ENCODE measurements at places on chromosomes 3 and 15.

GRCh38 chr15:76987276-76987675 is 7.7 kb upstream of the PSTPIP1 start:
- no peak for DNase-seq

DNA sequence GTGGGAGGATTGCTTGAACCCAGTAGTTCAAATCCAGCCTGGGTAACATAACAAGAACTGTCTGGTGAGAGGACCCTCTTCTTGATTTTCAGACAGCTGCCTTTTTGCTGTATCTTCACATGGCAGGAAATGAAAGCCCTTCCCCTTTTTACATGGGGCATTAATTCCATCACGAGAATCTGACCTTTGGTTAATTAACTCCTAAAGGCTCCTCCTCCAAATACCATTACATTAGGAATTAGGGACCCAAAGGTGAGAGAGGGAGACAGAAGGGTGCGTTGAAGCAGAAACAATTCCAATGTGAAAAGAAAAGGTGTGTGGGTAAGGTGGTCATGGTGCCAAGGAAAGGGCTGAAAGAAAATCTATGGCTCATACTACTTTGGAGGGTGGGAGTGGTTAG is 536.2 kb downstream of the MAGI1 start:
- no peak for DNase-seq

DNA sequence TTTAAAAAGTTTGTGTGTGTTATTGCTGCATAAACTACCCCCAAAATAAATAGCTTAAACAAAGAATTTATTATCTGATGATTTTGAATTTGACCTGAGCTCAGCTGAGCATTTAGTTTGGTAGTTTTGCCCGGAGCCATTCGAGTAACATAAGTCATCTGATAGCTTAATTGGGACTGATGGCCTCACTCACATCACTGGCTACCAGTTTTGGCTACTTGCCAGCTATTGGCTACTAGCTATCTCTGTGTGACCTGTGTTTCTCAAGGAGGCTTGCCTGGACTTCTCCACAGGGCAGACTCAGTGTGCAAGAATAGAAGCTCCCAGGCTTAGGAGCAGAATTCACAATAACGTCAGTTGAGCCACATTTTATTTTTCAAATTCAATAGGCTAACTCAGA is 9.0 kb downstream of the CNTN3 start:
- no peak for DNase-seq

DNA sequence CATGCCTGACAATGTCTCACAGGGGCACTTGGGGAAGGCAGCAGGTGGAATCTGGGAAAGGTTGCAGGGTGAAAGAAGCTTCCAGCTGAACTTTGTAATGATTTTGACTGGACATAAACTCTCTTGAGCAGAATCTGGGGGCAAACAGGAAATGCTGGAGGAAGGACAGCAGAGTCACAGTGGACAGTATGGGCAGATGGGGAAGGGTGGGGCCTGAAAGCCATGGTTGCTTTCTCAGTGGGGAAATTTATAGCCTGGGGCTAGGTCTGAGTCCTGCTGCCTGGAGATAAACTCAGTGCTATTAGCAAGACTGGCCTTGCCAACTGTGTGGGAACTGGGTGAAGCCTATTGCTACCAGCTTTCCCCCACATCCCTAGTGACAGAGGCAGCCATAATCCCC is 203.2 kb downstream of the OSBPL10 start:
- DNase-seq, result no peak

DNA sequence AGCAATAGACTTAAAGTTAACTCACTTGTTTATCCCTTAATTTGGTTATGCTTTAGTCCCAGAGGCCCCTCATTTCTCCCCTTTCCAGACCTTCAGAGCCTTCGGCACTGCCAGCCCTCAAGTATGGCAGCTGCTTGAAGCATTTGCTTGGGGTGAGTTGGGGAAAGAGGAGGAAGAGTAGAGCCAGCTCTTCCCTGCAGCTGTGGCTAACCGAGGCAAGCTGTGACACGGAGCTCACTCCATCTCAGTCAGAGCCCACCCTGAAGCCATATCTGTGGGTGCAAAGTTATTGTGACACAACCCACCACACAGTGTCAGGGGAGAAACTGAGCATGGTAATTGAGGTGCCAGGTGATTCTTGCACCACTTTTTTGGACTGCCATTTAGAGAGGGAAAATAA is 66.1 kb downstream of the FILIP1L start:
- DNase-seq, result no peak

DNA sequence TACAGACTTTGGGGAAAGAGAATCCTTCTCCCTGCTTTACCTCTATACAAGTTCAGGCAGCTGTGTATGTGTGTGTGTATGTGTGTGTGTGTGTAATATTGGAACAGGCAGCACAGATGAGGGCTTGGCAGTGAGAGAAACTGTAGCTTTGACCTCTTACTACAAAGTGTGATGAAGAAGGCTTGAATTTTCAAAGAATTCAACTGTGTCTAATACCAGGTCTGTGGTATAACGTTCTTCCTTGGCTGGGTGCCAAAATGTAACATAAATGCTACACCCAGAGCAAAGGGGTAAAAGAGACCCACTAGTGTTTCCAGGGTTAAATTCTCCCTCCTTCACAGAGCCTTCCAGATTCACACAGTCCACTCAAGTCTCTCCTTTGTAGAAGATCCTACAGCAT is 51.1 kb downstream of the CHST2 start:
- no peak for DNase-seq

DNA sequence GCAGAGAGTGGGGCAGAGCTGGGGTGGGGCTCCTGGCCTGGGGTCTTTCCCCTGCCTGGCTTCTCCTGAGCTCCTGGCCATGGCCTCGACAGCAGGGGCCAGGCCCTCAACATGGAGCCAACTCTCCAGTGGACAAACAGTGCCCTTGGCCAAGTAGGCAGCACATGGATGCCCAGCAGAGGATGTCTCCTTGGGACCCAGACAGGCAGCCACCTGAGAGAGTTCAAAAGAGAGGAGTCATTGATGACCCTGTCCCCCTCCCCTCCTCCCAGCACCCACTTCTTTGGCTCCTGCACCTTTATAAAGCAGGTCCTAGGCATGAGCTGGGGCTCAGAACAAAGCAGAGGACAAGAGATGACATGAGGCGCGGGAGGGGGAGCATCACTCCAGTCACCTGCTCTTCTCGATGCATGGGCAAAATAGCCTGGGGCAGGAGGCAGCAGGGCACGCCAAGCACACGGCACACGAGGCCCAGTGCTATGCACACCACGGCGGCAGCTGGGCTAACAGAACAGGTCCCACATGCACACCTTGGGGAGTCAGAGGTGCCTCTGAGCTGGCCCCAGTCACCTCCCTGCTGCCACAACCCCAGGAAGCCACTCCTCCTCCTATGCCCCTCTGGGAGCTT is 27.4 kb downstream of the SHISA5 start:
- no peak for DNase-seq

DNA sequence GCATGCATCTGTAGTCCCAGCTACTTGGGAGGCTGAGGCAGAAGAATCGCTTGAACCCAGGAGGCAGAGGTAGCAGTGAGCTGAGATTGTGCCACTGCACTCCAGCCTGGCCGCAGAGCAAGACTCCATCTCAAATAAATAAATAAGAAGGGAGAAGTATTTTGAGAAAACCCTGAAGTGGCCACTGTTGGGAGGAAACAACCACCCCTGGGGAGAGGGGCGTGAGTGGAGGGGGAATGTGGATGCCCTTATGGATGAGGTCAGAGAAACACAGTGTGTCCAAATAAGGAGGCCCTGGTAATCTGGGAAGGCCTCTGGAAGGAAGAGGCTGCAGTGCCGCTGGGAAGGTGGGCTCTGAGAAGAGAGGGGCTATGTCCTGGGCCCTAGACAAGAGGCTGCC is 4.2 kb upstream of the CPLX3 start:
- no peak for DNase-seq

DNA sequence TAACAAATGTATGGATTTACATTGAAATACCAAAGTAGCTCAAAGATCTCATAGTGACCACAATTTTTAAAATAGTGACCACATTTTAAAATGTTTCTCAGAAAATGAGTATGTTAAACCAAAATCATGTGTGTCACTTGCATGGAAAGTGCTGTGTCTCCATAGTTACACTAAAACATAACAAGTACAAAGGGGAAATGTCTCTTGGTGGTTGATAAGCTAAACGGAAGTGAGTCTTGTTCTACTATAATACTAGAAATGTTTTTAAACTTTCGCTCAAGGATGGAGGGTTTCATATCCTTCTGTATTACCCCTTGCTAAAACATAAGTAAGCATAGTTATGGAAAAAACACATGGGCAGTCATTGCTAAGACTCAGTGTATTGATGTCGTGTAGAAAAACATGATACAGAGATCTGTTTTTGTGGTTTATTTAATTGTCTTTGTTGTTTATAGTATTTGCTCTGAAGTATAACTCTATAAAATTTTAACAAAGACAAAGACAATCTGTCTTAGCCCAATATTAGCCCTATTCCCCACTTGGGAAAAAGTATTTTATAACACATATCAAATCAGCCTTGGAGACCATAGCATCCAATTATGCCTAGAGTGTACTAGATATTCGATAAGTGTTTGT is 27.0 kb upstream of the DENND4A start:
- DNase-seq, result no peak

DNA sequence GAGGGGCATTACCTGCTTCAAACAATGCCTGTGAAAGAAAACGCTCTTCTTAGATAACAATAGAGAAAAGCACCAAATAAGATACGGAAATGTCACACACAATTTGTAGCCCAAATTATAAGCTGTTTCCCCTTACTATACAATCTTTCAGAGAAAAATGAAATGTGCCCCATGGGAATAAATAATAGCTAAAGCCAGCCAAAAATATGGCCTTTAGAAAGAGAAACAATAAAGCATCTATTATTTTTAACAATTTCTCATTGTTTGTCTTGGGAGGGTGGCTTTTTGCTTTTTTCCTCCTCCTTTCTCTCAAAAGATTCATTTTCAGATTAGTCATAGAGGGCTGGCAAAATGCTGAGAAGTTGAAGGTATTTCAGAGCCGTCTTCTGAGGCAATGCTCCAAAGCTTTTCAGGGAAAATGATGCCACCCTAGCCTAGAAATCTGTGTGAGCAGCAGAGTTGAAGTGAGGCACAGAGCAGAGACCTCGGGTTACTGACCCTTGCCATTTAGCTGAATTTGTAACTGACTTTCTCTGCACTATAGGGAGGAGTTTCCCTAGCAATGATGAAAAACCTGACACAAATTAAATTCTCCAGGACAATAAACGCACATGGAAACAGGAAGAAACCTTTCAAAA is 86.3 kb upstream of the PRICKLE2 start:
- DNase-seq, result no peak

GRCh38 chr15:89150762-89151664 is 62.8 kb downstream of the ABHD2 start:
- DNase-seq, result no peak

GRCh38 chr3:193165431-193166120 is 75.4 kb upstream of the PLAAT1 start:
- DNase-seq, result no peak

- peak; percentile 76 for DNase-seq
Measured at GRCh38 chr3:184255291-184256039, 5.9 kb downstream of the CAMK2N2 start.

DNA sequence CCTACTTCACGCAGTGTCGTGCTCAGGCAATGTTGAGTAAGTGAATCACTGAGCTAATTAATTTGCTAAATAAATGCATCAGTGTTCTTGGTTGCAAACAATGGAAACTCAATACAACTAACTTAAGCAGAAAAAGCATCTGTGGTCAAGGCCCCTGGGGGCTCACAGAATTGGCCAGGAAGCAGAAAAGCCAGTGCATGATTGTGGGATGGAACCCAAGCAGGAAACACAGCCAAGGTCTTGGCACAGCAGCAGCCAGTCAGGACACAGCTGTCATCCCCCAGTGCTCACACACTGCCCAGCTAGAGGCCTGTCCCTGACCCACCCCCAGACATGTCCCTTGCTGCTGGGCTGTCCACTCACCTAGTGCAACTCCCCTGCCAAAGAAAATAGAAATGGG is 85.9 kb downstream of the AQP9 start:
- DNase-seq, result no peak

- no peak for DNase-seq
Measured at GRCh38 chr3:71905426-71905825, 120.5 kb upstream of the PROK2 start.

DNA sequence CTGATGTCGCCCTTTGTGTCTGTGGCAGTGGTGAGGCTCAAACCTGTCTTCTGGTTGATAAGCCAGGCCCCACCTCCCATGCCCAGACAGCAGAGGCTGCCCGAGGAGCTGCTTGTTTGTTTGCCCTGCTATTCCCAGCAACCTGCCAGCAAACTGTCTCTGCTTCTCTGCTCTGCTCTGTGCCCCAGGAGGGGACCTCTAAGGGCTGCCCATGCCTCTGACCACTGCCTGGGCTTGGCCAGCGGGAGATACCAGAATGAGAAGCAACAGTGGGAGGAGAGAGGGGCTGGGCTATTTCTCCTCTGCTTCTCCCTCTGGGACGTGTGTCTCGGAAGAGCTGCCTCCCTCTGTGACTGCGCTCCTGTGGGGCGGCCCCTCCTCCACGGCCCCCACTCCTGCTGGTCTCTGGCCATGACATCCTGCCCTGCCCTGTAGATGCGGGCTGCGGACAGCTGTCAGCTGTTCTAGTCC is 213.1 kb downstream of the RPLP1 start:
- DNase-seq, result no peak

DNA sequence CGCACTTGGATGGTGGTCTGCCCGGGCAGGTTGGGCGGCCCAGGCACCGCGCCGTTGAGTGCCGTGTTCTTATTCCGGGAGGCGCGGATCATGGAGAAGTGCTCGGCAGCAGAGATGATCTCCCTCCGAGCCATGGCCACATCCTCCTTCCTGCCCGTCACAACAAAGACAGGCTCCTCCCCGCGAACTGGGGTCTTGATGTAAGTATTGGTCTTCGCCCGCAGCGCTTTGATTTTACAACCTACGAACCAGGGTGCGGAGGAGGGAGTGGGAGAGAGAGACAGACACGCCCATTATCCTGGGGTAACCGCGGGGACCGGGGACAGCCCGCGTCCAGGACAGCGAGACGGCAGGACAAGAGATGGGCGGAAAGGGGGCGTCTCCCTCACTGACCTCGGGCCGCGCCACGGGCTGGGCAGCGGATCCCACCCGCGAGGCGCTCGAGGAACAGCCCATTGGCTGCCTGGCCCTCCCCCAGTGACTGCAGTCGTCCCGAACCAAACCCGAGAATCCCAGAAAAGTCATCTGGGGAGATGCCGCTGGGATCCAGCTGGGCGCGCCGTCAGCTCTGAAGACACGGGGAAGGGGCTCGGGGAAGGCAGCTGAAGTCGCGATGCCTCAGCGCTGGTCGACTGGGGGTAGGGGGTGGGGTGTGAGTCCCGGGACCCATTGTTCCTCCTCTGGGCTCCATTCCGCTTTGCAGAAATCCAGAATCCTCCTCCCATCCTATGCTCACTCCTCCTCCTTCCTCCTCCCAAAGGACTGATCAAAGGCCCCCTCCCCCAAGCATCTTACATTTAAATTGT is 1.2 kb downstream of the MEX3B start:
- peak; percentile 20 for DNase-seq

- peak; percentile 47 for DNase-seq
Measured at GRCh38 chr3:194134231-194134756, 1.7 kb upstream of the HES1 start.

All from H54 (cell line).